ENCODE measurements at places on chromosomes 11 and 22. TPM values are rescaled to one million over a fixed set of nuclear protein-coding genes. Genes with fewer than 3 reads are reported as not detected.

Gene WNT11
- total RNA-seq = 1.4 TPM

Gene GSTT2
- total RNA-seq = not detected

- H3K4me3 ChIP-seq = no peak overlapping the region
- no peak for DNase-seq
- no peaks in the 10 kb centered on the region for H3K36me3 ChIP-seq
- H3K27ac ChIP-seq = no peak overlapping the region
Observed at GRCh38 chr11:33480626-33481025, 220.0 kb downstream of the C11orf91 start.

DNA sequence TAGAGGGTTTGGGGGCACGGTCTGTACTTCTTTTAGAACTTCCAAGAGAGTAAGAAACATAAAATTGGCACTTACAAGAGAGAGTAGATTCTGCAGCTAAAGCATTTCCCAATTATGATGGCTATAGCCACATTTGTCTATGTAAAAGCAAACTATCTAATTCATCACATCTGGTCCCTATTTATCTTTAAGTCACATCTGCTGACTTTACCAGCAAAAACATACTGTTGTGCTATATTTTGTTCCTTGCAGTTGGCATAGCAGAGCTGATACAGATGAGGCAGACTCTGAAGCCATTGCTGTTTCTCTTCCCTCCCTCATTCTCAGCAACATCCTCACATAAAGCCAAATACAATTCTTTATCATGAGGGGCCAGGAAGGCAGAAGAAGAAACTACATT lies 1533.5 kb upstream of the RAG2 start:
- no peak overlapping the region for H3K27ac ChIP-seq
- DNase-seq = no peak
- no peaks in the 10 kb centered on the region for H3K36me3 ChIP-seq
- H3K4me1 ChIP-seq = no peaks in the 10 kb centered on the region
- H3K4me3 ChIP-seq = no peak overlapping the region
- H3K27me3 ChIP-seq = no peaks in the 10 kb centered on the region

Gene CNTN5
- not detected for total RNA-seq

- no peak overlapping the region for H3K27ac ChIP-seq
- no peaks in the 10 kb centered on the region for H3K4me1 ChIP-seq
- no peak overlapping the region for H3K4me3 ChIP-seq
- no peak for DNase-seq
- peaks cover under 1% of the 10 kb centered on the region for H3K27me3 ChIP-seq
Observed at GRCh38 chr11:70429724-70430521, 31.6 kb downstream of the CTTN start.

DNA sequence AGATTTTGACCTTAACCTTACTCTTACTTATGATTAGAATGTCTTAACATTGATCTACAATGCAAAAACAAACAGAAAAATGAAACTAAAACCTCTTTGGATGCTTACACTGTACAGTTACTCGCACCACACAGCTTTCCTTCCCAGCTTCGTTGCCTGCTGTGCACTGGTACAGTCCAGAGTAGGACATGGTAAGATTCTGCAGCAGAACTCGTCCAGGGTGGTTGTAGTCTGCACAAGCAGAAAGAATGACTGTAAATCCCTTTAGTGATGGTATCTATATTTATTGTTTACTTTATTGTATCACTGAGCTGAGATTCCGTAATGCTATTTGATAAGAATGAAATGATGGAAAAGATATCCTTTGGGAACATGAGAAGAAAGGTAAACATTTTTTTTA lies 21.0 kb upstream of the HSPA8 start:
- no peak overlapping the region for H3K4me3 ChIP-seq
- H3K27ac ChIP-seq = no peak overlapping the region
- no peaks in the 10 kb centered on the region for H3K36me3 ChIP-seq

DNA sequence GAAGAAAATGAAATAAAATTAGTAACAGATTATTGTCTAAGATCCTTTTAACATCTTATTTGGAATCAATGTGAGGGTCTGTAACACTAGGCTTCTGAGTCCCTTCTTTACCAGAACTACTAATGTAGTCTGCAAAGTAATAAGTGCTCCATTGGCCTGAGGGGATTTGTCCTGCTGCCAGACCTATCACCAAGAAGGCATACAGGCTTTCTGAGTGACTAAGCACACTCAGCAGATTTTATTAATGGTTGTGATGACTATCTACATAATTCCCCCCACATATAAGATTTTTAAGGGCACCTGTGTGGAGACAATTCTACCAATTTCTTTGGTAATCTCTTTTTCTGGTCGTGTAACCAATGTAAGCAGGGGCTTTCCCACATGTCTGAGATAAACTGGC lies 365.0 kb upstream of the FAT3 start:
- H3K27me3 ChIP-seq = no peaks in the 10 kb centered on the region
- H3K27ac ChIP-seq = no peak overlapping the region
- H3K36me3 ChIP-seq = no peaks in the 10 kb centered on the region
- no peaks in the 10 kb centered on the region for H3K4me1 ChIP-seq

- H3K27me3 ChIP-seq = peaks cover 80% of the 10 kb centered on the region
- peaks cover 2% of the 10 kb centered on the region for H3K36me3 ChIP-seq
- H3K27ac ChIP-seq = no peak overlapping the region
- peaks cover 14% of the 10 kb centered on the region for H3K4me1 ChIP-seq
Observed at GRCh38 chr11:70402016-70402415, 3.7 kb downstream of the CTTN start.
